ENCODE measurements at places on chromosomes 11 and 22. TPM values are rescaled to one million over a fixed set of nuclear protein-coding genes. Genes with fewer than 3 reads are reported as not detected.

DNA sequence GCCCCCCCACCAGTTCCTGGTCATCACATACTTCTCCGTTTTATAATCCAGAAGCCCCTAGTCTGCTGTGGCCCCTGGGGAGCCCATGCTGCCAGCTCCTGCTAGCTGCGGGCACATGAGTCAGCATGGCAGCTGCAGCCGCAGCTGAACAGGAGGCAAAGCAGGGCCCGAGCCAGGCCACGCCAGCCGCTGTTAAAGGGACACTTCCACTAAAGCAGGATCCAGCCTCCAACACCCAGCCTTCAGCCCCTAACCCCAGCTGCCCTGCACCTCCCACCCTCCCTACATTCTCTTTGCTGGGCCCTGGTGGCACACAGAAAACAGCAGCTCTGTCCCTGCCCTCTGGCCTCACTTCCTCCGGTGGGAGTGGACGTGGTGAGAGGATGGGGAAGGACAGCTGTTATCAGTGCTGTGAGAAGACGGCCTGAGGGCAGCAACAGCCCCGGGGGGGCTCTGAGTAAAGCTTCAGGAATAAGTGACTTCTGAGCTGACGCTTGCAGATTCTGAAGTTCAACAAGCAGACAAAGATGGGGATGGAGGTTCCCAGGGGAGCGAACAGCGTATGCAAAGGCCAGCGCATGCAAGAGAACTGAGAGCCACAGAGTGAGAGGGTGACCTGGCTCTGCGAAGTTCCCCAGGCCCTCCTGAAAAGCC, 688 bp upstream of the LRRC74B start:
- H3K27ac ChIP-seq = no peak overlapping the region
- H3K4me1 ChIP-seq = no peaks in the 10 kb centered on the region
- no peaks in the 10 kb centered on the region for H3K36me3 ChIP-seq
- DNase-seq = no peak
- no peaks in the 10 kb centered on the region for H3K27me3 ChIP-seq
- no peak overlapping the region for H3K4me3 ChIP-seq

- peaks cover 33% of the 10 kb centered on the region for H3K27me3 ChIP-seq
- H3K4me1 ChIP-seq = no peaks in the 10 kb centered on the region
- no peak for DNase-seq
- H3K4me3 ChIP-seq = no peak overlapping the region
- H3K36me3 ChIP-seq = no peaks in the 10 kb centered on the region
These were observed 276.9 kb downstream of the FAM76B start for GRCh38 chr11:95512682-95513081.

GRCh38 chr11:83280256-83280655, 5.9 kb downstream of the CCDC90B start:
- peaks cover 14% of the 10 kb centered on the region for H3K36me3 ChIP-seq
- H3K4me3 ChIP-seq = no peak overlapping the region
- DNase-seq = no peak
- H3K4me1 ChIP-seq = peaks cover 10% of the 10 kb centered on the region

DNA sequence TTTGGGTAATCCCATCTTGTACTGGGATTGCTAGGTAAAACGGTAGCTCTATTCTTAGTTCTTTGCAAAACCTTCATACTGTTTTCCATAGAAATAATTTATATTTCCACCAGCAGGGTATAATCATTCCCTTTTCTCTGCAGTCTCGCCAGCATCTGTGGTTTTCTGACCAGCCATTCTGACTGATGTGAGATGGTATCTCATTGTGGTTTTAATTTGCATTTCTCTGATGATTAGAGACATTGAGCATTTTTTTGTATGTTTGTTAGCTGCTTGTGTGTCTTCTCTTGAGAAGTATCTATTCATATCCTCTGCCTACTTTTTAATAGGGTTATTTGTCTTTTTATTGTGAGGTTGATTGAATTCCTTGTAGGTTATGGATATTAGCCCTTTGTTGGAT, 220.9 kb downstream of the PGR start:
- no peak for DNase-seq
- no peaks in the 10 kb centered on the region for H3K4me1 ChIP-seq
- no peaks in the 10 kb centered on the region for H3K27me3 ChIP-seq

DNA sequence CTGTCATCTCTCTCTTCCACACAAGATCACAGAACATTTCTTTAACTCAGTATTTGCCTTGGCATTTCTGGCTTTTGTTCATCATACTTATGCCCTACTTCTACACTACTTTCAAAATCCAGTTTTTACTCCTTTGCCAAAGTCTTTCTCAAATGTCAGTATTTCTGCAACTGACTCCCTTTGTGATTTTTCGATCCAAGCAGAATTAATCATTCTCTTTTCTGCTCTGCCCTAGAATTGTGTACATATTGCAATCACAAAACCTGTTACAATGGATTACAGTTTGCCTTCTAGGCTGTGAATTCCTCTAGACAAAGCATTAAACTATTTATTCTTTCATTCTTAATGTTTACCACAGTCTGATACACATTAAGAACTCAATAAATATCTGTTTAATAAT, 33.3 kb upstream of the GLYAT start:
- DNase-seq = no peak
- H3K27ac ChIP-seq = no peak overlapping the region
- no peaks in the 10 kb centered on the region for H3K4me1 ChIP-seq
- H3K27me3 ChIP-seq = no peaks in the 10 kb centered on the region
- no peak overlapping the region for H3K4me3 ChIP-seq

DNA sequence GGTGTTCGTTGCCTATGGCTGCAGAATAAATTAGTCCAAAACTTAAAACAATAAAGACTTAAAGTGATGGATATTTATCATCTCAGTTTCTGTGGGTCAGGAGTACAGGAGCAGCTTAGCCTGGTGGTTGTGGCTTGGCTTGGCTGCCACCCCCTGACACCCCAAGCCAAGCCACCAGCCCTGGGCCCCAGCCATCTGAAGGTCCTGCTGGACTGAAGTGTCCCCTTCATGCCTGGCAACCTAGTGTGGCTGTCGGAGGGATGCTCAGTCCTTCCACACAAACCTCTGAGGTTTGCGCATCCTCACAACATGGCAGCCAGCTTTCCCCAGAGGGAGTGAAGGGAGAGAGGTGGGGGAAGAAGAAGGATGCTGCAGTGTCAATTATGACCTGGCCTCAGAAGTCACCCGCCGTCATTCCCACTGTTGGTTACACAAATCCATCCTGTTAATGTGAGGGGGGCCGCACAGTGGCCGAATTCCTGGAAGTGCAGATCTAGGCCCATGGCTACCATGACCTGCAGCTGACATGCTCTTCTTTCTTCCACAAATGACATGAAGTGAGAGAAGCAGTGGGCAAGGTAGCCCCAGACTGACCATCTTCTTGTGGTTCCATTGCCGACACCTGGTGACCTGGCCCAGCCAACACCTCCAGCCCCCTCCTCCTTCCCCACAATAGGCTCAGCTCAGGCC, 31.1 kb downstream of the IGF2 start:
- H3K4me1 ChIP-seq = no peaks in the 10 kb centered on the region
- no peaks in the 10 kb centered on the region for H3K36me3 ChIP-seq
- H3K4me3 ChIP-seq = no peak overlapping the region
- H3K27ac ChIP-seq = no peak overlapping the region
- DNase-seq = no peak

Gene TRIM68
- total RNA-seq = 8.3 TPM

Gene IL17RA
- total RNA-seq = 17.3 TPM

- no peak overlapping the region for H3K27ac ChIP-seq
- no peaks in the 10 kb centered on the region for H3K36me3 ChIP-seq
- H3K4me1 ChIP-seq = no peaks in the 10 kb centered on the region
These were observed 409.6 kb downstream of the GUCY1A2 start for GRCh38 chr11:106608677-106609076.

- no peak for DNase-seq
- H3K4me1 ChIP-seq = no peaks in the 10 kb centered on the region
- peaks cover 42% of the 10 kb centered on the region for H3K27me3 ChIP-seq
- no peaks in the 10 kb centered on the region for H3K36me3 ChIP-seq
These were observed 73.3 kb upstream of the B3GAT1 start for GRCh38 chr11:134485316-134485715.

Gene CNGA4
- 0.27 TPM for total RNA-seq

DNA sequence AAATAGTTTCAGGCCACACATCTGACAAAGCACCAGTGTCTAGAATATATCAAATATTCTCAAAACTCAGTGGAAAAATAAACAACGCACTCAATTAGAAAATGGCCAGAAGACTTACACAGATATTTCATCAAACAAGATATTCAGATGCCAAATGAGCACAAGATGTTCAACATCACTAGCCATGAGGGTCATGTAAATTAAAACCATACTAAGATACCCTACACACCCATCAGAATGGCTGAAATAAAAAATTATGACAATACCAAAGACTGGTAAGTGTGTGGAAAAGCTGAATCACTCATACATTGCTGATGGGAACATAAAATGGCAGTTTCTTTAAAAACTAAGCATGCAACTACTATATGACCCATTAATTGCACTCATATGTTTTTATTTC, 21.7 kb downstream of the BTG4 start:
- no peak for DNase-seq
- H3K27ac ChIP-seq = no peak overlapping the region
- no peak overlapping the region for H3K4me3 ChIP-seq
- no peaks in the 10 kb centered on the region for H3K36me3 ChIP-seq
- no peaks in the 10 kb centered on the region for H3K27me3 ChIP-seq
- no peaks in the 10 kb centered on the region for H3K4me1 ChIP-seq

Gene MFRP
- not detected for total RNA-seq

DNA sequence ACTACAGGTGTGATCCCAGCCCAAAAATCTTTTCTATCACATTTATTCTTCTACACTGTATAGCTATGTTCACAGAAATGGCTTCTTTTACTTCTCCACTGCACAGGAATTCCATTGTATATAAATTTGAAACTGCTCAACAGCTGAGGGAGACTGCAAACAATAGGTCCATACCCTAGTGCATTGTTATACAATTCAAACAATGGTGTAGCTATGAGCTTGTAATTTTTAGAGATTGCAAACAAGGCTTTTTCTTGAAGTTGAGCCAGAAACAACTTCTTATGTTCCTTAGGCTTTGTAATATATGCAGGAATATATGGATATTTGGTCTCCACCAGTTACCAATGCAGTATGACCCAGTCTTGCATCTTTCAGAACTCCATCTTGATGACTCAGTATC, 19.5 kb upstream of the SIK3 start:
- H3K27ac ChIP-seq = no peak overlapping the region
- no peaks in the 10 kb centered on the region for H3K36me3 ChIP-seq
- no peaks in the 10 kb centered on the region for H3K27me3 ChIP-seq
- no peak for DNase-seq

- no peak overlapping the region for H3K4me3 ChIP-seq
- DNase-seq = no peak
- H3K27ac ChIP-seq = no peak overlapping the region
- no peaks in the 10 kb centered on the region for H3K27me3 ChIP-seq
- H3K36me3 ChIP-seq = no peaks in the 10 kb centered on the region
These were observed 1.9 kb upstream of the P2RY6 start for GRCh38 chr11:73270016-73270854.

Gene KRTAP5-11
- total RNA-seq = not detected

DNA sequence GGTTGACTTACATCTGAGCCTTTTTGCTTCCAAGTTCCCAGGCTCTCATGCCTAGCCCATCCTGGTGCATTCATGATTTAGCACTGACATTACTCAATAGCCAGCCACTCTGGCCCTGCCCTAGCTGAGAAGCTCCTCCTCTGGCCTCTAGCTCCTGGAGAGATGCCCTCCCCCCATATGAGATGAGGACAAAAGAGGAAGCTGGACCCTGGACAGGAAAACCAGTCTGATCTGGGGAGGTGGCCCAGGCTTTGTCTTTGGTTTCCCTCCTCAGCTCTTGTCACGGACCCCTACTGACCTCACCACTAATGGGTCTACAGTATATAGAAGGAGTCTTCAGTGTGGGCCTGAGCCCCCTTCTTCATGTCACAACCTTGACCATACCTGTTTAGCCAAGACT, 3.0 kb downstream of the RHOG start:
- peaks cover 5% of the 10 kb centered on the region for H3K36me3 ChIP-seq
- no peak overlapping the region for H3K27ac ChIP-seq
- H3K4me3 ChIP-seq = no peak overlapping the region
- peaks cover 11% of the 10 kb centered on the region for H3K4me1 ChIP-seq

DNA sequence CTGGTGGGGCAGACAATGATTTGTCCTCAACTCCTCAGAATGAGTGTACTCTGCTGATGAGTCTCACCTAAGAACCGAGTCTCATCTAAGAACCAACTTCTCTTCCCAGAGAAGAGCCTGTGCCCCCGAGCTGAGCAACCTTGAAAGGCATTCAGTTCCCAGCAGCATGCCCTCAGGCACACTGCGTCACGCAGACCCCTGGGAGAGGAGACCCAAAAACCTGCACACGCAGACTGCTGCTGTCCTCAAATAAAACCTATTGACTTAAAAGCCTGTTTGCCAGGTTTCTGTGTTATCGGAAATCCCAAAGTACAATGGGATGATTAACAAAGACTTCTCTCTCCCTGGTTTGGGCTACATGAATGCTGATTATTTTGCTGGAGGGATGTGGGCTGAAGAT, 121.2 kb downstream of the C11orf58 start:
- H3K4me3 ChIP-seq = no peak overlapping the region
- no peaks in the 10 kb centered on the region for H3K36me3 ChIP-seq
- no peak overlapping the region for H3K27ac ChIP-seq
- 0 out of 2 replicates have a peak, but pooled peaks cover 6% of the 10 kb centered on the region for H3K27me3 ChIP-seq

DNA sequence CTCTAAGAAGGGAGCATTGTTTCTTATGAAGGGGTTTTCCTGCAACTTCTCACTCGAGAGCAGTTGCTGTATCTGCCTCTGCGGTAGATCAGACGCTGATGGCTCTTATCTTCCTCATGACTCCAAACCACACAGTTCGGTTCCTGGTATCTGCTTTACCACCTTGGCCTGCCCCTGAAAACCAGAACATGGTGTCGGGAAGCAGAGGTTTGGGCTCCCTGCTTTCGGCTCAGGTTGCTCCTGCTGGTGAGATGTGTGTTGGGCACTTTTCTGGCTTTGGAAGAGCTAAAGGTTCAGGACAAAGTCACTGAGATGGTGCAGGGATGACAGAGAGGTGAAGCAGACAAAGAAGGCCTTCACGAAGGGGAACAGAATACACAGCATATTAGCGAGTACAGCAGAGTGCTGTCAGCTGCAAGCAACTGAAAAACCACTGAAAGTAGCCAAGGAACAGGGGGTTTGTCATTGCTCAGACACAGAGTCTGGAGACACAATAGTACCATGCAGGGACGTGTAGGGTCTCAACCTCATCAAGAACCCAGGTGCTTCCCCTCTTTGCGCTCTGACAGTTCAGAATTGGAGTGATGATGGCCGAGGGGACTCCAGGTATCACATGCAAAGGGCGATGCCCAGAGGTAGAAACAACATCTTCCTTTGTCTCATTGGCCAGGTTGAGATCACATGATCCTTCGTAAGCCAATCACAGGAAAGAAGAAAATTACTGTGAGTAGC, 11.9 kb upstream of the CSF2RB start:
- H3K36me3 ChIP-seq = no peaks in the 10 kb centered on the region
- no peak overlapping the region for H3K4me3 ChIP-seq
